Hematopoietic multipotent progenitor cell treated with erythropoietin and hydrocortisone succinate and interleukin-3 and kit ligand, for 8 days (in vitro differentiated cells): ENCODE measurements at places on chromosomes 1 and 21.

DNA sequence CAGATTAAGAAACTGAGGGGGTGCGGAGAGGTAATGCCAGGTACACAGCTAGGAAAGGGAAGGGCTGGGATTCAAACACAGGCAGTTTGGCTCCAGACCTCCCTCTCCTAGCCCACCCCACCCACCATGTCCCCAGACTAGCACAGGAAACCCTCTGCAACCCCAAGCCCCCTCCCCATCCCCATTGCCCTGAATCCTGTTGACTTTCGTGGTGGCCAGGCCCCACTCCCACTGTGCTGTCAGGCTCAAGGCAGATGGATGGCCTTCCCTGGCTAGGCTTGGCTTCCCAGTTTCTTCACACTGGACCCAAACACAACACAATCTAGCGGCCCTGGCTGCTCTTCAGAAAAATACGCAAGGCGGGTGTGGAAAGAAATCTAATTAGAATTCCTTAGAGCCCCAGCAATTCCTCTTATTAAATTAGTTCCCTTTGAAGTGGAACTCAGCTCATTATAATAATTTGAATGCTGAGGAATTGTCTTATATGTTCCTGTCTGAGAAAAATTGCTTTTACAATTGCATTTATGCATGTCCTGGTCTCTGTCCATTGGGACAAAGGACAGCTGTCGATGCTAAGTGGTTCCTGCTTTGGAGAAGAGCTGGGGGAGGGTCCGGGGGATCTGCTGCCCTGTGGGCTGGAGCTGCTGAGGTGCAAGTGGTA is 97.4 kb downstream of the SYF2 start:
- no peak for DNase-seq

GRCh38 chr1:85264150-85264549 is 4.7 kb upstream of the C1orf52 start:
- DNase-seq, result no peak

DNA sequence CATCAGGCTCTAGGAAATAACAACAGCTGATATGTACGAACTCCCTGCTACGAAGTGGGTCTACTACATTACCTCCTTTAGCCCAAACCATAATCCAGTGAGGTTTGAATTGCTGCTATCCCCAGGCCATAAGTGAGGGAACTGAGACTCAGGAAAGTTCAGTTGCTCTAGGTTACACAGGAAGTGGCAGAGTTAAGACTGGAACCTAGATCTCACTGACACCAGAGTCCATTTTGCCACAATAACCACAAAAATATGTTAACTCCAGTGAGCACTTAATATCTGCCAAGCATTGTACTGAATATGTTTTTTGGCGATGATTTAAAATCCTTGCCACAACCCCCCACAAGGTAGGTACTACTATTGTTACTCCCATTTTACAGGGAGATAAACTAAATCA is 8.9 kb upstream of the TADA1 start:
- no peak for DNase-seq

DNA sequence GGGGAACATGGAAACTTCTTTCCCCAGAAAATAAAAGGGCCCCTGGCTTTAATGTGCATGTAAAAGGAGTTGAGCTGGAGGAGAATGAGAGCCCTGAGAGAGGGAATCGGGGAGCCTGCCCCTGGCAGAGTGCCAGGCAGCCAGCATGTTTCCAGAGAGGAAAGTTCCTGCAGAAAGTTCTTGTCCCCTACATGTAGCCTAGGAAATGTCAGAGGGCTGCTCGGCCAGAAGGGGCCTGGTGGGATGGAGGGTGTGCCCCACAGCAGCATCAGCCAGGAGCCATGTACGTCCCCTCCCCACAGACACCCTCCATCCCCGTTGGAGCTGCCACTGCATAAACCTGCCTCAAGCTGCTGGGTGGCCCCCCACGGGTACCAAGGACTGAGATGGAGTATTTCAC is 5.4 kb upstream of the PRELP start:
- no peak for DNase-seq

DNA sequence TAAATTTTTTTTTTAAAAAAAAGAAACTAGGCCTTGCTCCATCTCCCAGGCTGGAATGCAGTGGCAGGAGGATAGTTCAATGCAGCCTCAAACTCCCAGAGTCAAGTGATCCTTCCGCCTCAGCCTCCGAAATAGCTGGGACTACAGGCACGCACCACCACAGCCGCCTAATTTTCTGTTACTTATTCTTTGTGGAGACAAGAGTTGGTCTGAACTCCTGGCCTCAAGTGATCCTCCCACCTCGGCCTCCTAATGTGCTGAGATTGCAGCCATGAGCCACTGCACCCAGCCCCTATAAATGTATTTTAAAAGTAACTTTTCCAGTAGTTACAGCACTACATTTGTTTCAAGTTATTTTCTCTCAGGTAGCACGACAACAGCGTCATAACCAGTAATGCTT is 2.3 kb downstream of the BRWD1 start:
- DNase-seq, result no peak

DNA sequence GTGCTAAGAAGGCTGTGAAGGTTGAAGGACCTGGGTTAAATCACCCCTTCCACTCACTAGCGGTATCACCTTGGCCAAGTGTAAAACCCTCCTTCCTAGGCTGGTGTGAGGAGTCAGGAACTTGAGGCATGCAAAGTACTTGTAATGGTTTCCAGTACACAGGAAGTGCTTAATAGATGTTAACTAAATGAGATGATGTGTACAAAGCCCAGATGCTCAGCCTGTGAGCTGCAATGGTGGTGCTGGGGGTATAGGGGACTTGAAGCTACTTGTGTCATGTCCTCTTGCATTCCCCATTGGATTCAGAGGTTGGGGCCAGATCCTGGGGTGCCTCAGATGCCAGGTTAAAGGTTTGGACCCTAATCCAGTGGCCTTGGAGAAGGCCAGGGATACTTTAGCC is 75.5 kb downstream of the EPHB2 start:
- DNase-seq, result no peak

GRCh38 chr1:26608895-26609294 is 79.3 kb downstream of the RPS6KA1 start:
- no peak for DNase-seq

DNA sequence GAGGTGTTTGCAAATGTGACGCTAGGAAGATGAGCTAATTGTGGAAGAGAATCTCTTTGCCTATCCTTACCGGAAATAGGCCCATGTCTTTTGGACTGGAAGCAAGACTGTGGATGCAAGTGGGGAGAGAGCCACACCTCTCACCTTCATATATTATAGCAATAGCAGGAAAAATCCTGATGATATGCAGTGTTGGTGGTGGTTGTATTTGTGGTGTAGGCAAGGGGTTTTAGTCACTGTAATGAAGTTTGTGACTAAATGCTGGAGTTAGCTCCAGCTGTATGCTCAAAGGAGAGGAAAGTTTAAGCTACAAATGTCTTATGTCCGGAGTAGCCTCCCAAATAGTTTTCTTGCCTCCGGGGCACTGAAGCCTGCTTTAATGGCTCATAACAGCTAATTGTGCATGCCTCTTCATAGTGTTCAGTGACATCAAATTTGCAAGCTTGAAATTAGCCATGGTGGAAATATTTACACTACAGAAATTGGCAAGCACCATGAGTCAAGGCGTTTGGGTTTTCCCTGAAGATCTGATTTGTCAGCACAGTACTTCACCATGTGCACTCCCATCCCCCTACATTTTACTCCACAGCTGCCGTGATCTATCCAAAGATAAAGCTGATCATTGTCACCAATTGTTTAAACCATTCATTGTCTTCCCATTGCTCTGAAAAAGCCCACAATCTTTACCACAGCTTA is 102.6 kb upstream of the ZNF644 start:
- no peak for DNase-seq

DNA sequence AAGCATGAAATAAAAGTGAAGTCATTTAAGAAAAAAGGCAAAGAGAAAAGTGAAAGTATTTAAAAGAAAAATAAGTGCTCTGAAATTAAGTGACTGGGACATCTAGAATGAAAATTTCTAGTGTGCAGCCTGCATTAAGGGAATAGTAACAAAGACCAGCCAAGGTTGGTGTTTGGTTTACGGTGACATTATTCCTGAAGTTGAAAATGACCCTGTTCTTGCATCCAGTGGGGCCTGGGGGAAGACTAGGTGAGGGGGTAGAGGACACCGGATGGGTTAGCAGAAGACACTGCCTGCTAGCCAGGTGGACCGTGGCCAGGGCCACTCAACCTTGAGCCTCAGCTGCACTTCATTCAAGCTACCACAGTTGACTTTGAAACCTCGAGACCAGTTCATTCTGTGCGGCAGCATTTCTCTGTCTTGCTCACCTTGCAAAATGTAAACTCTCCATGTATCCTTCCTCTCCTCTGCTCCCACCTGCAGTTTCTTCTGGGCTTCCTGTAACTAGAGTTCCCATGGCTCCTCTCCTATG is 14.3 kb upstream of the KCNK1 start:
- no peak for DNase-seq

DNA sequence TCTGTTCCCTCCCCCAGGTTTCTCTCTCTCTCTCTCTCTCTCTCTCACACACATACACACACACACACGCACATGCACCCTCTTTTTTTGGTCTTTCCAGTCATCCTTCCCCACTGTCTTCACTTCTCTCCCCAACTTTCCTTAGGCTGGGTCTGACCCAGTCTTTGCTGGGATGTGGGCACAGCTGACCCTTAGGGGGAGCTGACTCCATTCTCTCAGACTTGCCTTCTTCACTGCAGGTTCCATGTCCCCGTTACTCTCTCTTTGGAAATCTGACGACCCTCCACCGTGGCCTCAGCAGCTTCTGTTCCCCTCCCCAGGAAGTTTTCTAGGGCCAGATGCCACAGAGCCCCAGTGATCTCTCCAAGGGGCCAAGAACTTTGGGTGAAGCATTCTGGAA is 2.1 kb downstream of the DISP3 start:
- DNase-seq, result no peak
